Neural crest cell (in vitro differentiated cells): ENCODE measurements at places on chromosomes 6 and 20. TPM values are rescaled to one million over a fixed set of nuclear protein-coding genes. Genes with fewer than 3 reads are reported as not detected.

Gene TMEM181
- total RNA-seq: 23.9 and 25.0 TPM in 2 replicates

Gene LHFPL5
- not detected in 2 replicates for total RNA-seq

Gene AK9
- 4.8 and 6.0 TPM in 2 replicates for total RNA-seq

Gene SLC32A1
- total RNA-seq: 0.09 and 0.16 TPM in 2 replicates

Gene HLA-G
- not detected in 2 replicates for total RNA-seq

Gene MDFI
- 64.2 and 65.8 TPM in 2 replicates for total RNA-seq

DNA sequence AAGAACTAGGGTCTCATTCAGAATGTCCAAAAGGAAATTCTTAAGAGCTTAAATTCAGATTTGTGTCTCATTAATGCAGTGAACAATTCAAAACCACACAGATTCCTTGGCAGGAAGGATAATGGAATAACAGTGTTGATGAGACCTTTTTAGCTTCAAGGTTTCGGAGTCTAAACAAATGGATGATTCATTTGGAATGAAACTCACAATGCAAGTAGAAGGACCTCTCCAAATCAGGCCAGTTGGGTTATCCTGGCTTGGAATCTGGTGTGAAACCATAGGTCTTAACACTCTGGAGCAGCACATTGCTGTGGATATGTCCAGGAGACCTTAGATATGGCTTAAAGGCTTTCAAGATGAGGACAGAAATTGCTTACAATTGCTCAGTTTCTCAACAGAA is 44.9 kb downstream of the KCTD20 start:
- no peak overlapping the region for H3K27ac ChIP-seq
- H3K36me3 ChIP-seq: peaks cover 30% of the 10 kb centered on the region
- no peaks in the 10 kb centered on the region for H3K27me3 ChIP-seq
- no peaks in the 10 kb centered on the region for H3K4me1 ChIP-seq

GRCh38 chr20:59608396-59608795 is 4.1 kb downstream of the PHACTR3 start:
- peaks cover 19% of the 10 kb centered on the region for H3K4me1 ChIP-seq
- no peak for DNase-seq
- H3K27me3 ChIP-seq: peaks cover 68% of the 10 kb centered on the region
- no peak overlapping the region for H3K27ac ChIP-seq
- no peaks in the 10 kb centered on the region for H3K36me3 ChIP-seq

DNA sequence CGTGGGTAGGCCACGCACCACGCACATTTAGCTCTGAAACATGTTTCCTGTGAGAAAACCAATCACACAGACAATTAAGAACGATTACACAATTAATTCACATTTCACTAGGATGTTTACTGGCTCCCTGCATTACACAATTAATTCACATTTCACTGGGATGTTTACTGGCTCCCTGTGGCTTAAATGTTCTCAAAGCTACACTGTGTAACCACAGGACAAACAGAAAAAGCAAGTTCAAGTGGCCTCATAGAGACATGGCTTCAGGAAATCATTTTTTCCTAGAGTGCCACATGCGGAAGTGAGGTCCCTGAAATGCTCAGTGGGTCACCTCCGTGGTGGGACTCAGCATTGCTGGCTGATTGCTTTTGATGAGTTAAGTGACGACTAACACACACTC is 61.7 kb upstream of the XRN2 start:
- no peaks in the 10 kb centered on the region for H3K4me1 ChIP-seq
- H3K27ac ChIP-seq: no peak overlapping the region
- H3K36me3 ChIP-seq: no peaks in the 10 kb centered on the region
- H3K27me3 ChIP-seq: no peaks in the 10 kb centered on the region
- H3K4me3 ChIP-seq: no peak overlapping the region

- H3K36me3 ChIP-seq: no peaks in the 10 kb centered on the region
- H3K4me3 ChIP-seq: no peak overlapping the region
- no peak overlapping the region for H3K27ac ChIP-seq
- peaks cover 11% of the 10 kb centered on the region for H3K4me1 ChIP-seq
Observed at GRCh38 chr6:4603856-4604369, 172.3 kb upstream of the CDYL start.

GRCh38 chr6:38141085-38141484 is 321.6 kb downstream of the ZFAND3 start:
- H3K4me3 ChIP-seq: no peak overlapping the region
- H3K27ac ChIP-seq: no peak overlapping the region
- peaks cover 5% of the 10 kb centered on the region for H3K36me3 ChIP-seq
- H3K27me3 ChIP-seq: no peaks in the 10 kb centered on the region

DNA sequence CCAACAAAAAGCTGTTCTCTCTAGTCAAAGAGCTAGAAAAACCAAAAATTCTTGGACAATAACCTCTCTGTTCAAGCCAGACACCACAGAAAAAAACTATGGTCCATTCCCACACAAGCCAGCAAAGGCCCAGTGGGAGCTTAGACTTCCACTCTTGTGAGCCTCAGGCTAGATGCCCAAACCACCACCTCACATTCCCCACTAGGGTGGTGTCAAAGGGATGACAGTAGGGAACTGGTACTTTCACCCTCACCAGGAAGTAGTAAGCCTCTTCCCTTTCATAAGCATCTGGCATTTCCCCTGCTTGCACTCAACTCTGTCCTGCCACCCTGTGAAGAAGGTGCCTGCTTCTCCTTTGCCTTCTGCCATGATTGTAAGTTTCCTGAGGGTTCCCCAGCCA is 58.4 kb upstream of the RNF217 start:
- H3K4me3 ChIP-seq: no peak overlapping the region
- no peaks in the 10 kb centered on the region for H3K27me3 ChIP-seq
- DNase-seq: no peak
- H3K4me1 ChIP-seq: no peaks in the 10 kb centered on the region
- H3K27ac ChIP-seq: no peak overlapping the region

DNA sequence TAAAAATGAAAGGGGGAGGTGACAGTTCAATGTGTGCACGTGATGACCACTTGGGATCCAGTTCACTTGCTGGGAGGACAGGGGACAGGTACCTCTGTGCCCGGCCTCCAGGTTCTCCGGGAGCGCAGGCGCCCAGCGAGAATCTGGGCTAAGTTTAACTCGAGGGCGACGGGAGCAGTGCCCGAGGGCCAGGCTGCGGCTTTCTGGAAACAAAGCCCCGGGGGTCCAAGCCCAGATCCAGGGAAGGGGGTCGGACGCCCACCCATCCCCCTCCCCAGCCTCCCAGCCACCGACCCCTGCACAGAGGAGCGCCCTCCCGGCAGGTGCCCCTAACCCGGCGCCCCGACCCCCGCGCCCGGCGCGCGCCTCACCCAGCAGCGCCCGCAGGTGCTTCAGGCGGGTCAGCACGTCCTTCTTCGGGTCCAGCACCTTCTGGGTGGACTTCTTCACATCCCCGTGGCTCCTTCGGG is 405 bp downstream of the RALGAPA2 start:
- H3K4me3 ChIP-seq: peak overlapping the region; percentile 89
- peak overlapping the region; percentile 39 for H3K27ac ChIP-seq
- peak; percentile 23 for DNase-seq
- no peaks in the 10 kb centered on the region for H3K36me3 ChIP-seq

- no peaks in the 10 kb centered on the region for H3K4me1 ChIP-seq
- no peak overlapping the region for H3K27ac ChIP-seq
- H3K36me3 ChIP-seq: no peaks in the 10 kb centered on the region
- no peaks in the 10 kb centered on the region for H3K27me3 ChIP-seq
Observed at GRCh38 chr6:131643855-131644460, 6.9 kb downstream of the ENPP3 start.

DNA sequence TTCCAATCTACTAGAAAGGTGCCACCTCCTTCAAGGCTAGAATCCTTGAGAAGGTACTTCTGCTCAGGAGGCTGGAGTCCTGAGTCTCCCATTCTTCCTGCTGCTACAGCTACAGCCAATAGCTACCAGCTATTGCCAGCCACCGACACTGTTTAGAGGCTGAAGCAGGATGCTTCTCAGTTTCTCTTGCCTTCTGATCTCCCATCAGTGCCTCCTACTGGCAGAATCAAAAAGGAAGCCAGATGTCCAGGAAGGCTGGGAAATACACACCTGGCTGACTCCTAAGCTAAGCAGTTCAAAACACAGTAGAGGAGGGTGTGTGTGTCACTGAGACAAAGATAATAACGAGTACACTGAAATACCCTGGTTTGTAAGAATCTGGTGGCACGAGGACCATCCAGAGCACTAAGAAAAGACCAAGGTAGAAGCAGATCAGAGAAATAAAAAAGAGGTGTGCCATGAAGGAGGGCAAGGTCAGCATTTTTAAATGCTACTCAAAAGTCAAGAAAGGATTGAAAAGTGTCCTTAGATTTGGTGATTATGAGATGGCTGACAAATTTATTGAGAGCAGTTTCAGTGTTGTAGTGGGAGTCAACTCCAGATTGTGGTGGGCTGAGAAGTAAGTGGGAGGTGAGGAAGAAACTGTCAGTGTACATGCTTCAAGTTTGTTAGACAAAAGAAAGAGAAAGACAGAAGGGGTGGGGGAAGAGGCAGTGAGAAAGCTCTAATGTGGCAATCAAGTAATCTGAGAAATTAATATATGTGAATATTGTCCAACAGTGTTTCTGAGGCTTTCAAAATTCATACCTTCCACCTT is 2.3 kb upstream of the HLA-DMA start:
- H3K4me3 ChIP-seq: no peak overlapping the region
- peaks cover 8% of the 10 kb centered on the region for H3K4me1 ChIP-seq
- peaks cover 7% of the 10 kb centered on the region for H3K27me3 ChIP-seq
- no peak for DNase-seq
- H3K27ac ChIP-seq: no peak overlapping the region
- H3K36me3 ChIP-seq: no peaks in the 10 kb centered on the region

GRCh38 chr6:135411339-135411738 is 86.2 kb downstream of the AHI1 start:
- no peak overlapping the region for H3K27ac ChIP-seq
- H3K4me1 ChIP-seq: no peaks in the 10 kb centered on the region
- DNase-seq: no peak
- peaks cover 8% of the 10 kb centered on the region for H3K36me3 ChIP-seq
- H3K27me3 ChIP-seq: no peaks in the 10 kb centered on the region

DNA sequence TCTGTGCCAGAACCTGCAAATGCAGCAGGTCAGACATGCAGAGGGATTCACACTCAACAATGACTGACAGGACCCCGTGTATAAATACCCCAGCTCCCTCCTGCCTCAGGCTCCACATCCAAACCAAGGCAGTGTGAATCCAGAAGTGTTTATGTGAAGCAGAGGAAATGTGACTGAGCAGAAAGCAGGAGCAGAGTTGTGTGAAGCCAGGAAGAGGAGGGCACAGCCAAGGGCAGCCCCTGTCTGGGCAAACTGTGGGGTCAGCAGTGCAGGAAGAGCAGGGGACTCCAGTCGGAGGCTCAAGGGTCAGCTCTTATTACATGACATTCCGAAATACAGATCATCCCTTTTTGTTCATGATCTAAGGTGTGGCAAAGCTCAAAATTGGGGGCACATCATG is 19.3 kb upstream of the ENTPD6 start:
- no peaks in the 10 kb centered on the region for H3K4me1 ChIP-seq
- no peaks in the 10 kb centered on the region for H3K36me3 ChIP-seq
- peaks cover 36% of the 10 kb centered on the region for H3K27me3 ChIP-seq
- no peak for DNase-seq
- no peak overlapping the region for H3K27ac ChIP-seq

DNA sequence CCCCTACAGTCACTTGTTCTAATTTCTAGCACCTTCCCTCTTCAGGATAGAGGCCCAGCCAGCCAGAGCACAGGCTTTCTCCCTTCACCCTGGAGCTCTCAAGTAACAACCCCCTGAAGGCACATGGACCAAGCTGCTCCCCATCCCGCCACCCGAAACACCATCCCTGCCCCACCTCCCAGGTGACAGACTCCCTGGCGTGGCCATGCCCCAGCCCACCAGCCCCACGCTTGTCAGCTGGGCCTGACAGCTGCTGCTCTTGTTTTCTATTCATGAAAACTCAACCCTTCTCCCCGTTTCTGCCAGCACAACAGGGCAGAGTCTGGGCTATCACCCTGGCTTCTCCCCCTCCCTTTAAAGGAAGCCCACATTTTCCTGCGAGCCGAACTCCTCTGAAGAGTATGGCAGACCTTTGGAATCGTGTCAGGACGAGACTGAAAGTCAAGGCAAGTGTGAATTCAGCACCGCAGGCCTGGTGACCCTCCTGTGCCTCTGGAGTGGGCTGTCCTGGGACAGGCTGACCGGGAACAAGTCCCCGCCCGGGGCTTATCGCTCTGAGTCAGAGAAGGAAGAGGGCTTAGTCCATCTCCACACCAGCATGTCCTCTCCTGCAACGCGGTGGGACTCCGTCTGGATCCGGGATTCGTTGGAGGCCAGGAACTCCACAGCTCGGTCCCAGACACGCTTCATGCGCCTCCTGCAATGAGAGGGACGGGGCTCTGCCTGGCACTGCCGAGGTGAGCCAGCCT is 16.7 kb downstream of the LEMD2 start:
- peaks cover 13% of the 10 kb centered on the region for H3K36me3 ChIP-seq
- peaks cover 24% of the 10 kb centered on the region for H3K4me1 ChIP-seq
- H3K4me3 ChIP-seq: no peak overlapping the region
- no peak for DNase-seq
- H3K27ac ChIP-seq: no peak overlapping the region
- peaks cover 5% of the 10 kb centered on the region for H3K27me3 ChIP-seq

DNA sequence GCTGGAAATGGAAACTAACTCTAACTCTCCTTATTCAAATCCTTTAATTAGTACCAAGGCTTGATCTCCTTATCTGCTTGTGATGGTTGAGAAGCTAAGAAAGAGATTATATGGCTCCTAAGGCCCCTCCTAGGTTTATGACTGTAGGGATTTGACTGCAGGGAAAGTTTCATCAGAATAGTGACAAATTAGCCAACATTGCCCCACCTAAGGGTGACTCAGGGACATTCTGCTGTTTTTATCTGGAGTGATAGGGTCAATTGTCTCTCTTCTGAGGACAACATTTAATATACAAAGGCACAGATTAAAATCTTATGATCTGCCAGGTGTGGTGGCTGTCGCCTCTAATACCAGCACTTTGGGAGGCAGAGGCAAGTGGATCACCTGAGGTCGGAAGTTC is 138.1 kb upstream of the MARCKS start:
- no peak for DNase-seq
- no peak overlapping the region for H3K27ac ChIP-seq
- H3K27me3 ChIP-seq: no peaks in the 10 kb centered on the region
- H3K4me3 ChIP-seq: no peak overlapping the region

- H3K4me3 ChIP-seq: no peak overlapping the region
- no peaks in the 10 kb centered on the region for H3K27me3 ChIP-seq
- DNase-seq: no peak
- no peak overlapping the region for H3K27ac ChIP-seq
Observed at GRCh38 chr6:99369533-99369932, 20.1 kb upstream of the FAXC start.

GRCh38 chr6:15079288-15079817 is 166.5 kb upstream of the JARID2 start:
- H3K4me1 ChIP-seq: peaks cover 15% of the 10 kb centered on the region
- DNase-seq: no peak
- H3K27ac ChIP-seq: peak overlapping the region; percentile 37
- H3K27me3 ChIP-seq: no peaks in the 10 kb centered on the region
- H3K36me3 ChIP-seq: no peaks in the 10 kb centered on the region
- no peak overlapping the region for H3K4me3 ChIP-seq

GRCh38 chr6:128519132-128519930 is 1.1 kb downstream of the PTPRK start:
- peak overlapping the region; percentile 99 for H3K27ac ChIP-seq
- peaks cover 17% of the 10 kb centered on the region for H3K27me3 ChIP-seq
- H3K4me1 ChIP-seq: peaks cover 46% of the 10 kb centered on the region
- peak overlapping the region; percentile 99 for H3K4me3 ChIP-seq
